GM23248 (cell line): ENCODE measurements at places on chromosomes 6 and 20. TPM values are rescaled to one million over a fixed set of nuclear protein-coding genes. Genes with fewer than 3 reads are reported as not detected.

SDCBP2 gene
- 4.9 and 5.5 TPM in 2 replicates for total RNA-seq

AHI1 gene
- 11.1 and 19.9 TPM in 2 replicates for total RNA-seq

BMP5 gene
- total RNA-seq: not detected in 2 replicates

LY6G6D gene
- not detected in 2 replicates for total RNA-seq

HDGFL1 gene
- total RNA-seq: not detected in 2 replicates

ZSCAN23 gene
- 0.32 and 0.51 TPM in 2 replicates for total RNA-seq

LAMA5 gene
- total RNA-seq: 4.5 and 13.9 TPM in 2 replicates

NHLRC1 gene
- 2.5 and 3.2 TPM in 2 replicates for total RNA-seq

BEND6 gene
- 20.6 and 24.6 TPM in 2 replicates for total RNA-seq

CASS4 gene
- total RNA-seq: 11.4 and 19.2 TPM in 2 replicates

TFEB gene
- 5.7 and 10.0 TPM in 2 replicates for total RNA-seq

TUBB1 gene
- total RNA-seq: not detected in 2 replicates

DNA sequence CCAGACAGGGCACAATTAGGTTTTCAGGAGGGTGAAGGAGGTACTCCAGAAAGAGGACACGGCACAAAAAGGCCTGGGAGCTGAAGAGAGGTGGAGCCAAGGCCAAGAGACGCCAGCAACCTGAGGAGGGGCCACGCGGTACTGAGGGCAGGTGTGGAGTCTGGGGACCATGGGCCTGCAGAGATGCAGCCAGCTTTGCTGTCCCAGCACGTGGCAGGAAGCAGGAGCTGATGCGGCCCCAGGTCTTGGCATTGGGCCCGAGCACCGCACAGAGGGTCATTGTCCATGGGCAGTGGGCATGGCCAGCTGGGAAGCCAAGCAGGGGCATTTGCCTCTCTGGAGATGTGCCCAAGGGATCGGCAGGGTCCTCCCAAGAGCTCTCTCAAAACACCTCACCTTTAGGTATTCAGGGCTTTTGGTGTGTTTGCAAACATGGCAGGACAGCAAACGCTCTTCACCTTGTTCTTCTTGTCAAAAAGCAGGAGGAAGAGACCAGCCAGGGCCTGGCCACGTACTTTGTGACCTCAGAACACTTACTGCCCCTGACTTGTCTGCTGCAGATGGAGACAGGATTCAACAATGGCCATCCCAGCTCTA lies 1.4 kb upstream of the BPIFB1 start:
- no peaks in the 10 kb centered on the region for H3K36me3 ChIP-seq
- DNase-seq: no peak
- peaks cover 44% of the 10 kb centered on the region for H3K27me3 ChIP-seq

DNA sequence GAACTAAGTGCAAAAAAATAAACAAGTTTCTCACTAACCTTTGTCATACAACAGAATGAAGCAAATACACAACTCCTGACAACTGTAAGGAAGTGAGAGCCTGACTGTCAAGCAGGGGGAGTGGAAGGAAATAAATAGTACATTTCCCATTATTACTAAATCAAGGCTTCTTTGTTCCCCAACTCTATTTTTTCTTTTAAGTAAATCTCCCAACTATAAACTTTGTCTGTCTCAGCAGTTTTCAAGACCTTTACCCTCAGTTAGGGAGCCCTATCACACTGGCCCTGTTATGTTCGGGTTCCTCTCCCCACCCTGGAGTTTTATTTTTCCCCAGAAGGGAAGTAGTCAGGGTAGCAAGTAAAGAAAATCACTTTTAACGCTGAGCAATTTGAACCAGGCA lies 24.1 kb upstream of the IPCEF1 start:
- H3K27ac ChIP-seq: no peak overlapping the region
- H3K36me3 ChIP-seq: no peaks in the 10 kb centered on the region
- H3K4me1 ChIP-seq: no peaks in the 10 kb centered on the region
- H3K27me3 ChIP-seq: peaks cover 8% of the 10 kb centered on the region

GRCh38 chr6:11810854-11811643 lies 32.4 kb upstream of the ADTRP start:
- H3K27ac ChIP-seq: peak overlapping the region; percentile 78
- peaks cover 36% of the 10 kb centered on the region for H3K4me1 ChIP-seq
- peak; percentile 81 for DNase-seq

- no peaks in the 10 kb centered on the region for H3K27me3 ChIP-seq
- H3K27ac ChIP-seq: no peak overlapping the region
- no peak for DNase-seq
Observed at GRCh38 chr6:81741689-81742088, 10.8 kb downstream of the TENT5A start.

- peaks cover 22% of the 10 kb centered on the region for H3K27me3 ChIP-seq
- no peak overlapping the region for H3K4me3 ChIP-seq
- H3K4me1 ChIP-seq: no peaks in the 10 kb centered on the region
- no peak overlapping the region for H3K27ac ChIP-seq
Observed at GRCh38 chr20:59604741-59605600, 631 bp downstream of the PHACTR3 start.

- peaks cover 34% of the 10 kb centered on the region for H3K4me1 ChIP-seq
- H3K4me3 ChIP-seq: no peak overlapping the region
- H3K36me3 ChIP-seq: no peaks in the 10 kb centered on the region
- no peak overlapping the region for H3K27ac ChIP-seq
Observed at GRCh38 chr6:111984081-111984480, 69.8 kb upstream of the CCN6 start.

GRCh38 chr6:29590218-29590808 lies 5.4 kb downstream of the OR2H2 start:
- H3K27ac ChIP-seq: no peak overlapping the region
- DNase-seq: no peak
- no peak overlapping the region for H3K4me3 ChIP-seq
- H3K4me1 ChIP-seq: no peaks in the 10 kb centered on the region
- H3K36me3 ChIP-seq: no peaks in the 10 kb centered on the region
- peaks cover 5% of the 10 kb centered on the region; the same call in 1 of the 2 replicates for H3K27me3 ChIP-seq

- peak overlapping the region; percentile 59 for H3K4me3 ChIP-seq
- peaks cover 25% of the 10 kb centered on the region for H3K4me1 ChIP-seq
Observed at GRCh38 chr6:7468382-7469081, 72.9 kb upstream of the DSP start.

DNA sequence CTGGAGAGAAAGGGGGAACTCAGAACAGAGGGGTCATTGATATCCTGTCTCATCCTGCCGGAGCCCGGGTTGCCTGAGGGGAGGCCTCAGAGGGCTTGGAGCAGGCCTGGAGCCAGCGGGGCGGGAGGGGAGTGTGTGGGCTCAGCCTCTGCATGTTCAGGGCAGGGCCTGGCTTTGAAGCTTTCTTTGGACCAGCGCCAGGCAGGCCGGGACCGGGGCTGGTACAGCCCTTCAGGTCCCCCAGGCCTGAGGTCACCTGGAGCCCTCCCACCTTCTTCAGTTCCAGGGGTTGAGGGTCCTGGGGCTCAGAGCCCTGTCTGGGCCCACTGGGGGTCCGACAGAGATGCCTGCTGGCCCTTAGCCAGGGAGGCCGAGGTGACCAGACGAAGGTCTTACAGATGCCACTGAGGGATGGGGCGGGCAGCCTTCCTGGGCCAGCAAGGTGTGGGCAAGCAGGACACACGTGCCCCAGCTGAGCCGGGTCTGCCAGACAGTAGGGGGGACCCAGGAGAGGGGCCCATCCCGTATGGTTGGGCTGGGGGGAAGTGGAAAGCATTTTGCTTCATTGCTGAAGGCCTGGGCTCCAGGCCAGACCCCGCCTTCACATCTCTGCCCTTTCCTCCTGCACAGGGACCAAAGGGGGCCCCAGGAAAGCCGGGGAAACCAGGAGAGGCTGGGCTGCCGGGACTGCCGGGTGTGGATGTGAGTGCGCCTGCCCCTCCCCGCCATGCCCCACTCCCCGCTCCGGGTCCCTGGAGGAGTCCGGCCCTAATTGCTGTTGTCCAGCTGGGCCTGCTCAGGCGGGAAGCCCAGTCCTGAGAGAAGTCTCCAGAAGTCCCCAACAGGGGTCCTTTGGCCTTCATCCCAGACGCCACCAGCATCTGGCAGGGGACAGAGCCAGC lies 2.0 kb downstream of the COL9A3 start:
- H3K27me3 ChIP-seq: peaks cover 11% of the 10 kb centered on the region; the same call in 1 of the 2 replicates
- peak; percentile 24 for DNase-seq
- no peaks in the 10 kb centered on the region for H3K4me1 ChIP-seq
- H3K36me3 ChIP-seq: no peaks in the 10 kb centered on the region
- H3K27ac ChIP-seq: no peak overlapping the region

- H3K27me3 ChIP-seq: no peaks in the 10 kb centered on the region
- H3K36me3 ChIP-seq: no peaks in the 10 kb centered on the region
- H3K27ac ChIP-seq: peak overlapping the region; percentile 97
- H3K4me1 ChIP-seq: 0 out of 2 replicates have a peak, but pooled peaks cover 4% of the 10 kb centered on the region
- peak overlapping the region; percentile 98 for H3K4me3 ChIP-seq
Observed at GRCh38 chr6:108557494-108558371, 3.0 kb upstream of the FOXO3 start.

DNA sequence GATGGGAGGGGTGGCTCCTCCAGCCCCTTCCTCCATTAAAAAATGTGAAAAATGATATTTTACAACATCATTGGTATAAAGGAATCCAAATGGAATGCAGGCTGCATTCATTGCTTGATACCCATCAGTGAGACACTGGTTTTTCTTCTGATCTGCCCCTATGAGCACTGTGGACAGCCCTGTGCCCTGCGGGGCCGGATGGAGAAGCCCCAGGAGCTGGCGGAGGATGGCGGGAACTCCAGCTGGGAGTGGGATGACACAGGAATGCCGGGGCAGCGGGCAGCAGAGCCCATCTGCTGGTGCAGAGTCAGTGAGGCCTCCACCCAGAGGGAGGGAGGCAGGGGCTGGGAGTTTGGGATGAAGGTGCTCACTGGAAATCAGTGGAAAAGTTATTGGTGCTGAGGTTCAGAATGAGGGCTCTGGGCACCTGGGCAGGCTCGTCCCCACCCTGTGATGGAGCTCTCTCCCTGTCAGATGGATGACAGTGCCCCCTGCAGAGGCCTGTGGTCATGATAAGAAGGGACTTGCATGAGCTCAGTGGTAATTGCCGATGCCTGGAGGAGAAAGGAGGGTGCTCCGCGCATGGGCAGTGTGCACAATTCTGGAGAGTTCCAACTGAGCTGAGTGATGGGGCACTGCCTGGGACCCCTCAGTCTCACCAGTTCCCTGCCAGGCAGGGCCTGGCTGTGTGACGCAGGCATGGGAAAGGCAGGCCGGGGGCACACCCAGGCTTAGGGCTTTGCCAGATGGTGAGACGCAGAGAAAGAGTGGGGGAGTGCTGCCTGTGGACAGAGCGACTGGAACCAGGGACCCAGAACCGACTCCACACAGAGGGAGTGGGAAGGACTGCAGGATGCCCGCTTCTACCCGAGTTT lies 23.2 kb downstream of the CTCFL start:
- peak; percentile 23 for DNase-seq
- H3K4me1 ChIP-seq: peaks cover 5% of the 10 kb centered on the region
- H3K27ac ChIP-seq: no peak overlapping the region
- no peak overlapping the region for H3K4me3 ChIP-seq
- H3K36me3 ChIP-seq: no peaks in the 10 kb centered on the region

DNA sequence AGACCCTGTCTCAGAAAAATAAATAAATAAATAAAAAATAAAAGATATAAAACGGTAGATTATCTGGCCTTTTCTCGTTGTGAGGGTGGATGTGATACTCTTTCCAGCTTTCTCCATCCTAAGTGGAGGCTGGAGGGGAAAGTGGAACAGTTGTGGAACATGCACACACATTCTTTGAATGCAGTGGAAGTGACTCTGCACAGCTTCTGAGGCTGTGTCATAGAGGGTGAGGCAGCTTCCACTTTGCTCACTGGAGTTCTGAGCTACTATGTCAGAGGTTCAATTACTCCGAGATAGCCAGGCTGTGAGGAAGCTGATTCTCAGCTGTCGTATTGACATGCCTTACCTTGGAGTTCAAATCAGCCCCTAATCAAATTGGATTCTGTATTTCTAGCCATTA lies 82.2 kb downstream of the CHMP4B start:
- no peaks in the 10 kb centered on the region for H3K27me3 ChIP-seq
- no peaks in the 10 kb centered on the region for H3K36me3 ChIP-seq
- peaks cover 12% of the 10 kb centered on the region for H3K4me1 ChIP-seq
- H3K27ac ChIP-seq: peak overlapping the region; percentile 42
- H3K4me3 ChIP-seq: no peak overlapping the region

DNA sequence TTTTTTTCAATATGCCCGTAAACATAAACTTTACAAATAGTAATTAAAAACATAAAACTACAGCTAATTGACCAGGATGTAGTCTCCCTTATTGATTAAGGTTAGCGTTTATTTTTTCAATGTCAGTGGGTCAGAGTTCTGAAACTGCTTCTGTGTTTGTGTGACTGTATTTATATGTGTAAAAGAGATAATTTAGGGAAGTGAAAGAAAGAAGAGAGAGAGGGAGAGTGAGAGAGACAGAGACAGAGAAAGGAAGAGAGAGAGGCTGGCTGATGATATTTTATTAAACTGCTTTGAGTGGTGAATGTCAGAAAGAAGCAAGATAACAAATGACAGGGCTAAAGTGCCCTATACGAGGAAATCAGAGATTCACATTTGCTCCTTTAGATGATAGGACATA lies 266.1 kb upstream of the PTCHD4 start:
- no peak for DNase-seq
- H3K27ac ChIP-seq: no peak overlapping the region
- H3K4me1 ChIP-seq: no peaks in the 10 kb centered on the region
- H3K4me3 ChIP-seq: no peak overlapping the region
- H3K27me3 ChIP-seq: no peaks in the 10 kb centered on the region; the same call in 1 of the 2 replicates
- H3K36me3 ChIP-seq: no peaks in the 10 kb centered on the region

- H3K4me1 ChIP-seq: peaks cover 26% of the 10 kb centered on the region
- peak overlapping the region; percentile 42 for H3K27ac ChIP-seq
- H3K36me3 ChIP-seq: no peaks in the 10 kb centered on the region
- H3K4me3 ChIP-seq: no peak overlapping the region
Observed at GRCh38 chr6:35166116-35166515, 25.0 kb upstream of the TCP11 start.

DNA sequence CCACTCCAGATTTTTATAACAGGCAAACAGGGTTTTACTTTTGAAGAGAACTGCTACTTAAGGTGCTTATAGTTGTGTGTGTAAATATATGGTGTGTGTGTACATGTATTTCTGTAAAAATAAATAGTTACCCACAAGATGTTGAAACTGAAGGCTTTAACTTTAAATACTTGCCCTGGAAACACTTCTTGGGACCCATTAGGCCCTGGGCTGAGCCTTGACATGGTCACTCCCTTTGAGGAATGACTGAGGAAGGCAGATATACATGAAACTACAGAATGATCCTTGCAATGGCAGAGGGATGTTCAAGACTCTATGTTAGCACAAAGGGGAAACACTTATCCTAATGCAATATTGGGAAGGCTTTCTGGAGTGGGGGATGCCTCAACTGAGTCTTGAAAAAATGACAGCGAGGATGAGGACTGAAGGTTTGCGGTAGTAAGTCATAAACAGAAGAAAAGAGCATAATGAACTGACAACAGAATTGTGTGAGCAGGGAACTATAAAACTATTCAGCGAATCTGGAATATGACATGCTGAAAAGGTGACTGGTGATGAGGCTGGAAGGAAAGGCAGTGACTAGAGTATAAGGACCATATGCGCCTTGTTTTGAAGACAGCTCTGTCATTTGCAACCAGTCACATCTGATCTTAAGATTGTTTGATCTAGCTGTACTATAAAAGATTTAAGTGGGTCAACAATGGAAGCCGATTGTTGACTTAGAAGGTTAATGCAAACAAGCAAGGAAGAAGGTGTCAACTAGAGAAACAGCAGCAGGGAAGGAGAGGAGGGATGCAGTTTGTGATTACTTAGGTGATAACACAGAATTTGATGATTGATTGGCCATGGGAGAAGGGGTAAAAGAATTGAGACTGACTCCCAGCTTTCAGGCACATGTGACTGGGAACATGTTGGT lies 64.4 kb upstream of the COL21A1 start:
- no peaks in the 10 kb centered on the region for H3K36me3 ChIP-seq
- DNase-seq: peak; percentile 15
- no peak overlapping the region for H3K27ac ChIP-seq
- H3K4me1 ChIP-seq: no peaks in the 10 kb centered on the region; the same call in 1 of the 2 replicates
- H3K4me3 ChIP-seq: no peak overlapping the region
